ENCODE measurements at places on chromosomes 2 and 18.

- peak overlapping the region; percentile 65 for H3K27ac ChIP-seq
- H3K4me3 ChIP-seq, result peak overlapping the region; percentile 41
- H3K27me3 ChIP-seq, result no peaks in the 10 kb centered on the region
- peak; percentile 93 for DNase-seq
- H3K36me3 ChIP-seq, result no peaks in the 10 kb centered on the region
These were observed 387.6 kb downstream of the FIGN start for GRCh38 chr2:163347982-163348856.

DNA sequence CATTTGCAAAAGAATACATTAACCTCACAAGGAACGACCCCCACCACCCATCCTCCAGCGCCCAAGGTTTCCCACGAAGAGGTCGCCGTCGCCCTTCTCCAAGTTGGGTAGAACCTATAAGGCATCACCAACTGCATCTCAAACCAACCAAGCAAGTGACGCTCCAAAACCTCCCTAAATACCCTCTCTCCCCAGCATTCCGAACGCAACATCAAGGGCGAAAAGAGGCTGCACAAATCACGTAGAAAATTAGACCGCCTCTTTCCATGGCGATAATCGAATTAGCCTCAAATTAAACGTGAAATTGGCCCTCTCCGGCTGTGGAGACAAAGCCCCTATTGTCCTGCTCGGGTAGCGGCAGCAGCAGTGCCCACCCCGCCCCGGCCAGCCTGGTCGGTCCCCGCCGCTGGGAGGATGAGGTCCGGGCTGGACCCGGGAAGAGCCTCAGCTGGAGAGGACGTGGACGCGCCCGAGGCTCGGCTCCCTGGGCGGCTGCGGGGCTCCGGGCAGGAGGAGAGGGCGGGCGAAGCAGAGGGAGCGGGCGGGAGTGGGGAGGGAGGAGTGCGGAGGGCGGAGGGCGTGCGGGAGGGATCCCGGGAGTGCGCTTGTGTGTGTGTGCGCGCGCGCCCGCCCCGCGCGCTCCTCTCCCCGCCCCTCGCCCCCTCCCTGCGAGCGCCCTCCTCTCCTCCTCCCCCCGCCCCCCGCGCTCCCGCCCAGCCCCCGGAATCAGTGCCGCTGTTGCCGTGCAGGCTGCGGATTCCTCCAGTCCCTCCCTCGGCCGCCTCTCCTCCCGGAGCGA lies at the start of gene SPTBN1:
SPTBN1 (plus strand) TSS at position 765 of the 799 bp plus-strand sequence. CDS start 70,092 bp downstream, outside the sequence.
- peak within 1 kb of the TSS; percentile 97 for H3K4me3 ChIP-seq
- no peaks in the 10 kb centered on the region for H3K27me3 ChIP-seq
- H3K4me1 ChIP-seq, result no peaks in the 10 kb centered on the region
- peak; percentile 96 for DNase-seq

DNA sequence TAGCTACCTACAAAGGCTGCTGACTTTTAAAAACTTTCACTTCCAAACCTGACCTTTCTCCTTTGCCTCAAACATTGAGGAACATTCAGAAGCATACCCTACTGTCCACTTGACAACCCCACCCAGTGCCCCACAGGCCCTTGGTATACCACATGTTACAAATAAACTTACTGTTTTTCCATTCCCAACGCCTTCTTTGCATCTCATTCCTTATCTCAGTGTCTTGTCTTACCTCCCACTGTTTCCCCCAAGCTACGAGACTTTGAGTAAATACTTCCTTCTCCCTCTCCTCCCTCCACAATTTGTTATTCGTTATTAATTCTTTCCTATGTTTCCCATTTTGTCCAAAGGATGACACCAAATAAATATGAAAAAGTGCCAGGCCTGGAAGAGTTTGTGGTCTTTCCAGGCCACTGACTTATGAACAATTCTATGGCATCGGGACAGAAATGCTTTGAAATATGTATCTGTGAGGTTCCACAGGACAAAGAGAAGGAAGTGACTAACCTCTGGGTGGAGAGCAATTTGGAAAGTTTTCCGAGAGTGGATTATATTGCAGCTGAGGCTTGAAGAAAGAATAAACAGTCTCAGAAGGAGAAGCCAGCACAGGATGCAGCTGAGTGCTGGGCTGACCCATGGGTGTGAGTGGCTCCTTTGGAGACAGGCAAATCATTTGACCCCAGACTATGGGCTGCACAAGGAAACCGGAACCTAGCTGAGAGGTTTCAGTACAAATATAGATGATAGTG lies 409.0 kb downstream of the LPIN1 start:
- no peak overlapping the region for H3K27ac ChIP-seq
- no peak overlapping the region for H3K4me3 ChIP-seq
- no peak for DNase-seq
- H3K4me1 ChIP-seq, result no peaks in the 10 kb centered on the region
- H3K27me3 ChIP-seq, result no peaks in the 10 kb centered on the region

- peaks cover 10% of the 10 kb centered on the region for H3K4me1 ChIP-seq
- H3K36me3 ChIP-seq, result no peaks in the 10 kb centered on the region
These were observed 43.2 kb upstream of the ITPRID2 start for GRCh38 chr2:181848261-181848886.

- H3K27ac ChIP-seq, result no peak overlapping the region
- no peaks in the 10 kb centered on the region for H3K27me3 ChIP-seq
- no peak for DNase-seq
- no peak overlapping the region for H3K4me3 ChIP-seq
- H3K4me1 ChIP-seq, result no peaks in the 10 kb centered on the region
These were observed 1.4 kb downstream of the SCYGR3 start for GRCh38 chr2:227613272-227613660.

- no peaks in the 10 kb centered on the region for H3K4me1 ChIP-seq
- H3K27ac ChIP-seq, result peak overlapping the region; percentile 92
- DNase-seq, result no peak
- H3K27me3 ChIP-seq, result no peaks in the 10 kb centered on the region
- no peaks in the 10 kb centered on the region for H3K36me3 ChIP-seq
These were observed 540 bp downstream of the ATP9B start for GRCh38 chr18:79069717-79070151.

DNA sequence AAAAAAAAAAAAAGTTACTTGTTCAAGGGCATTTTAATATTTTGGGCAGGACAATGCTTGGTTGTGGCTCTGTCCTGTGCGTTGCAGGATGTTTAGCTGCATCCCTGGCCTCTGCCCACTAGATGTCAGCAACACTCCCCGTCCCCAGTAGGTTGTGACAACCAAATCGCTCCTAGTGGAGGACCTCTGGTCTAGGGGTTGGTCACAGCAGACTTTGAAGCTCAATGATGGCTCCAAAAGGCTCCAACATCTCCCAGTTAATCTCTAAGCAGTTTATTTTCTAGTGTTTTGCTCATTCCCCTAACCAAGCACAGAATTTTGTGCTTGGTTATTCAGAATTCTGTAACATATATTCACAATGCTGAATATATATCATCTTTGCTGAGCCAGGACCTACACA lies 67.0 kb downstream of the CHRNA1 start:
- peak; percentile 57 for DNase-seq
- no peaks in the 10 kb centered on the region for H3K27me3 ChIP-seq
- no peaks in the 10 kb centered on the region for H3K36me3 ChIP-seq
- H3K4me1 ChIP-seq, result no peaks in the 10 kb centered on the region

- H3K36me3 ChIP-seq, result no peaks in the 10 kb centered on the region
- DNase-seq, result peak; percentile 91
- H3K4me3 ChIP-seq, result peak overlapping the region; percentile 30
- H3K4me1 ChIP-seq, result no peaks in the 10 kb centered on the region
- H3K27ac ChIP-seq, result peak overlapping the region; percentile 80
These were observed 593 bp upstream of the SDC1 start for GRCh38 chr2:20225294-20226151.

GRCh38 chr18:55647331-55647730 lies 59.3 kb upstream of the TCF4 start:
- H3K4me3 ChIP-seq, result no peak overlapping the region
- no peak for DNase-seq
- no peak overlapping the region for H3K27ac ChIP-seq

- no peak overlapping the region for H3K27ac ChIP-seq
- DNase-seq, result no peak
- peaks cover 4% of the 10 kb centered on the region for H3K4me1 ChIP-seq
- no peaks in the 10 kb centered on the region for H3K27me3 ChIP-seq
- H3K36me3 ChIP-seq, result no peaks in the 10 kb centered on the region
These were observed 59.8 kb downstream of the SH3BP4 start for GRCh38 chr2:235011607-235011928.

GRCh38 chr2:234816056-234816455 lies 135.8 kb upstream of the SH3BP4 start:
- H3K27ac ChIP-seq, result no peak overlapping the region
- no peaks in the 10 kb centered on the region for H3K27me3 ChIP-seq
- DNase-seq, result no peak
- no peaks in the 10 kb centered on the region for H3K36me3 ChIP-seq

DNA sequence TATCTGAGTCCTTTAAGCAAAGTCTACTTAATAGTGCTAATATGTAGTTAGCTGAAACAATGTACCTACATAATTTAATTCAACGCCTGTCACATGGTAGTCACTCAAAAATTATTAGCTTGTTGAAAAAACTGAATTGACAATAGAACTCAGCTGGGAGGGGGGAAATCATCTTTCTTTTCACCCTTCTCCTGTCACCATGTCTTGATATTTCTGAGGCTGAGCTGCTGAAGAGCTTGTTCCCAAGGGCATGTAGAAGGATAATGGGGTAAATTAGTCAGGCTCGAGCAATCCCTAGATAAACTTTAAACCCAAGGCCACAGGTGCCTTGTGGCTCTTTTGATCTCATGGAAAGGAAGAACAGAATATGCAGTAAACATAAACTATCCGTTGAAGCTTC lies 339.6 kb upstream of the LRATD1 start:
- H3K27ac ChIP-seq, result no peak overlapping the region
- H3K4me3 ChIP-seq, result no peak overlapping the region
- H3K36me3 ChIP-seq, result no peaks in the 10 kb centered on the region
- DNase-seq, result no peak

DNA sequence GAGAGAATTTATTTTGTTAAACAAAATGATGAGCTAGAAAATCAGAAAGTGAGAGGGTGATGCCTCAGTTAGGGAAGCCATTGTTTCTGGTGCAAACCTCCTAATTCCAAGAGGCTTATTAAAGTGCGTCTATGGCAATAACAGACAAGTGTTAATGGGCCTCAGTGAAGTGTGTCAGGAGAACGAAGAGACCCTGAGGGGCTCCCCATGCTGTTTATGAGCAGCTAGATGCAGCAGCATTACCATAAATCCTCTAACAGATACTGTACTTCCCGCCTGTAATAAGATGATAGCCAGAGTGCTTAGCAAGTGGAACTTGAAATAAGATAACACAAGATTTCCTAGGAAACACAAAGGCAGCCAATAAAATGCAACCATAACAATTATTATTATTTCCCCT lies 157.4 kb downstream of the MYT1L start:
- no peak overlapping the region for H3K4me3 ChIP-seq
- no peaks in the 10 kb centered on the region for H3K4me1 ChIP-seq
- no peak overlapping the region for H3K27ac ChIP-seq
- H3K36me3 ChIP-seq, result no peaks in the 10 kb centered on the region
- DNase-seq, result no peak

- no peak overlapping the region for H3K4me3 ChIP-seq
- H3K27me3 ChIP-seq, result no peaks in the 10 kb centered on the region
- H3K36me3 ChIP-seq, result no peaks in the 10 kb centered on the region
These were observed 1652.3 kb upstream of the SLC39A10 start for GRCh38 chr2:194004590-194005206.

GRCh38 chr18:57004366-57005121 lies 142.3 kb upstream of the BOD1L2 start:
- H3K27ac ChIP-seq, result peak overlapping the region; percentile 40
- no peaks in the 10 kb centered on the region for H3K4me1 ChIP-seq

DNA sequence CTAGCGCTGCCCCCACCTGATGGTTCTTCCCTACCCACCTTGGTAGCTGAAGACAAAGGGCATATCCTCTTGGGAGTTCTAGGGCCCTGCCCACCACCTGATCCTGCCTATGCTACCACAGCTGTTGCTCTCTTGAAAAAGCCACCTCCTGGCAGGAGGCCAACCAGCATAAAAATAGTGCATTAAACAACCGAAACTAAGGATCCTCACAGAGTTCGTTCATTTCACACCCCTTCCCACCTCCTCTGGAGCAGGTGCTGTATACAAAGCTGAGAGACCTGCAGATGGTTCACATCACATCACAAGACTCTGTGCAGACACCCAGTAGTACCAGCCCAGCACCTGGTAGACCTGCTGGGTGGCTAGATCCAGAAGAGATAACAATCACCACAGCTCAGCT lies 1348.0 kb upstream of the TMEFF2 start:
- no peak overlapping the region for H3K4me3 ChIP-seq
- DNase-seq, result no peak
- H3K27ac ChIP-seq, result no peak overlapping the region
- no peaks in the 10 kb centered on the region for H3K4me1 ChIP-seq
- no peaks in the 10 kb centered on the region for H3K27me3 ChIP-seq

GRCh38 chr2:96768083-96768561 lies 7.4 kb downstream of the CNNM4 start:
- no peak overlapping the region for H3K27ac ChIP-seq
- no peaks in the 10 kb centered on the region for H3K27me3 ChIP-seq
- H3K4me1 ChIP-seq, result peaks cover 7% of the 10 kb centered on the region
- no peak overlapping the region for H3K4me3 ChIP-seq
- no peak for DNase-seq

DNA sequence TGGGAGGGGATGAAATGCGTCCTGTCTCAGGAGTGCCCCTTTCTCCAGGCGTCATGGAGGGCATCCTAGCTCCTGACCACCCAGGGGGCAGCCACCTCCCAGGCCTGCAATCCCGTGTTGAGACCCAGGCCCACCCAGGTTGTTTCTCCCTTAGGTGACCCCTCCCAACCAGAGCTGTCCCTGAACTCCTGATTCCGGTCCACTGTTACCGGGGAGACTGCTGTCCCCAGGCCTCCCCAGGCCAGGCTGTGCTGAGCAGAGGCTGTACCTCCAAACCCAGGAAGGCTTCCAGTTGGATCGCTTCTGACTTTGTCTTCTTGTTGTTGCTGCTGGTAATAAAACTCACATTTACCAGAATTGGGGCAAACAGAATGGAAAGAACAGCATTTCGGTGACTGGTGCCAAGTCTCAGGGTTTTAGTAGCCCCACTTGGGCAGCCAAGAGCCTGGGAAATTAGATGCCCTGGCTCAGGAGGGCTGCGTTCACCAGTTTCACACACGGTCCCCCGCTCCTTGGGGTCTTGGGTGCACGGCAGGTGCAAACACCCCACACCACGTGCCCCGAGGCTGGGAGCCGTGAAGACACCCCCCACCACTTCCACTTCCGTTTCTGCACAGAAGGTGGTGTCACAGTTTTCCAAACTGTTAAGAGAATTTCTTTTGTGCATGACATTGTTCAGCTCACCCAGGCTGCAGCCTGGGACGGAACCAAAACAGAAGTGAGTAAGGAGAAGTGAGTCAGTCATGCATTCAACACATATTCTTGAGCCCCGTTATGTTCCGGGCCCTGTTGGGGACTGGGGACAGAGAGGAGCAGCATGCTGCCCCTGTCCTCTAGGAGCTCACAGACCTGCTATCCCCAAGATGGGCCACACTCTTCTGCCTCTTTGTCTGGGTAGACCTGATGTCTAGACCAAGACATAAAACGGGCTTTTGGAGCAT lies 29.4 kb downstream of the ITM2C start:
- H3K27ac ChIP-seq, result no peak overlapping the region
- H3K4me3 ChIP-seq, result no peak overlapping the region
- no peaks in the 10 kb centered on the region for H3K27me3 ChIP-seq
- H3K4me1 ChIP-seq, result no peaks in the 10 kb centered on the region

Measured in kidney (tissue), 22 donors.